GM03348 (cell line): ENCODE measurements at places on chromosomes 5 and 9.
A peak's percentile ranks its signal among the peaks of the same experiment; 100 is the strongest.

DNA sequence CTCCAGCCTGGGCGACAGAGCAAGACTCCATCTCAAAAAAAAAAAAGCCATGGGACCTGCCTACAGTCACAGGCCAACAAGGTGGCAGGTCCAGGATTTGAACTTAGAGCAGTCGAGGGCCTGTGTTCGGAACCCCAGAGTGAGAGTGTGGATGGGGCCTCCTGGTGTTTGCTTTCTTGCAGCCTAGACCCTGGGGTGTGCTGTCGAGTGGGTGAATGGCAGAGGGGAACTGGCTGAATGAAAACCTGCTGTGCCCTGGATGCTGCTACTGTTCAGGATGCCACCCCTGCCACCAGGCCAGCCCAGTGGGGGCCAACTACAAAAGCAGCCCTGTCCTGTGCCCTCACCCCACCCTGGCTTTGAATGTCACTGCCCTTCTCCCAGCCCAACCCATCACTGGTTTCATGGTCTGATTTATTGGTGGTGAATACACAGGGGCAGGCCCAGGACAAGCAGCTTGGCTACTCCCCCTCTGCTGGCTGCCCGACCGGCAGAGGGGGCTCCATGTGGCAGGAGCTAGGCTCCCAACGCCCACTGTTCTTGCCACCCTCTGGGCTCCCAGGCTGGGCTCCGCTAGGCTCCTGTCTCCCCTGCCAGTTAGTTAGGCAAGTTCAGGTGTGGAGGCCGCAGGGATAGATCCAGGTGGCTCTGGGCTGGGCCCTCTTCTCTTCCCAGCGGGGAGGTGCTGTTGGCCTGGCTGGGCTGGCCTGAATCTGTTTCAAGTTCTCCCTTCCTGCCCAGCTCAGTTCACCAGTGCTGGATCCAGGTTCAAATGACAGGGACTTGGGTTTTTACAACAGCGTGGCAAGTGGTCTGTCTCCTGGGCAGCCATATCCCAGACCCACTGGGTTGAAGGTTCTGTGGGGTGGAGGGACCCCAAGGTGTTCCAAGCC is 12.2 kb downstream of the FPGS start:
- DNase-seq, result no peak

DNA sequence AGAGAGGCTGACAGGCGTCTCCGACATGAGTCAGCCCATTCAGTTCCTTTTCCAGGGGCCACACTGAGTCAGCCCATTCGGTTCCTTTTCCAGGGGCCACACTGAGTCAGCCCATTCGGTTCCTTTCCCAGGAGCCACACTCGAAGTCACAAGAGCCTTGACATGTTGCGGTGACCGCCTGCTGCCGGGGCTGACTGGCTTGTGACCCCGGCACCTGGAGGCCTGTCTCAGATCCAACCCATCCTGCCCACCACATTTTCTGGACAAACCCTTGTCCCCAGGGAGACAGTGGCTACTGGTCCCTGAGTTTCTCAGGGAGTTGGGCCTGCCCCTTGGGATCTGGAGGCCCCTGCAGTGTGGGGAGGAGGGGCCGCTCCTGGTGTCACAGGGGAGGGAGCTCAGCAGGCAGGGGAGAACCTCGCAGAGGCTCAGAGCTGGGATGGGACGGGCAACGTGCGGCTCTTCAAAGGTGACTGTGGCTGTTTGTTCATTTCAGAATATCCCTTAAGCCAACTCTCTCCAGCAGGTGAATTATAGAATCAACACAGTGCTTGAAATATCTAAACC is 40.5 kb upstream of the LPCAT1 start:
- DNase-seq, result peak; percentile 50

GRCh38 chr5:59745415-59745863 is 148.1 kb downstream of the PDE4D start:
- peak; percentile 13 for DNase-seq

GRCh38 chr5:127097278-127097677 is 24.0 kb upstream of the C5orf63 start:
- no peak for DNase-seq

- DNase-seq, result peak; percentile 9
Observed at GRCh38 chr9:8857926-8858595, 1058.5 kb upstream of the DMAC1 start.

DNA sequence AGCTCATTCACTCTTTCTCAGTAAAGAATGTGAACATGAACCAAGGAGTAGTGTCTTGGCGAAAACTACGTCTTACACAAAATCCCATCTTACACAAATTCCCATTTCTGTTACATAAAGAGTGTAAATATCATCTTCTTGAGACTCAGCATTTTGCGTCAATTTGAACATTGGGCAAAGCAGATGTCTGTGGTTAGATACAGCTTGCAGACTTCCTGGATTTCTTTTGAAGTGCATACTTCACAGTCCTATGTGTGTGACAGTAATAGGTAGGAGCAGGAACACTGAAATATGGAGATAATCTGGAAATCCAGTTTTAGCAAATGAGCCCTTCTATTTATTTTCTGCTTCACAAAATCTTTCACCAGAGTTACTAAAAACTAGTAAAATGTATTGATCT is 58.8 kb downstream of the C6 start:
- DNase-seq, result no peak

- no peak for DNase-seq
Observed at GRCh38 chr9:127174386-127175318, 52.2 kb upstream of the ANGPTL2 start.

- no peak for DNase-seq
Observed at GRCh38 chr5:41747708-41748107, 122.5 kb downstream of the OXCT1 start.

- DNase-seq, result no peak
Observed at GRCh38 chr5:81058121-81058520, 98.0 kb downstream of the RASGRF2 start.
